ENCODE measurements at places on chromosomes 2 and 18.
A peak's percentile ranks its signal among the peaks of the same experiment; 100 is the strongest.

DNA sequence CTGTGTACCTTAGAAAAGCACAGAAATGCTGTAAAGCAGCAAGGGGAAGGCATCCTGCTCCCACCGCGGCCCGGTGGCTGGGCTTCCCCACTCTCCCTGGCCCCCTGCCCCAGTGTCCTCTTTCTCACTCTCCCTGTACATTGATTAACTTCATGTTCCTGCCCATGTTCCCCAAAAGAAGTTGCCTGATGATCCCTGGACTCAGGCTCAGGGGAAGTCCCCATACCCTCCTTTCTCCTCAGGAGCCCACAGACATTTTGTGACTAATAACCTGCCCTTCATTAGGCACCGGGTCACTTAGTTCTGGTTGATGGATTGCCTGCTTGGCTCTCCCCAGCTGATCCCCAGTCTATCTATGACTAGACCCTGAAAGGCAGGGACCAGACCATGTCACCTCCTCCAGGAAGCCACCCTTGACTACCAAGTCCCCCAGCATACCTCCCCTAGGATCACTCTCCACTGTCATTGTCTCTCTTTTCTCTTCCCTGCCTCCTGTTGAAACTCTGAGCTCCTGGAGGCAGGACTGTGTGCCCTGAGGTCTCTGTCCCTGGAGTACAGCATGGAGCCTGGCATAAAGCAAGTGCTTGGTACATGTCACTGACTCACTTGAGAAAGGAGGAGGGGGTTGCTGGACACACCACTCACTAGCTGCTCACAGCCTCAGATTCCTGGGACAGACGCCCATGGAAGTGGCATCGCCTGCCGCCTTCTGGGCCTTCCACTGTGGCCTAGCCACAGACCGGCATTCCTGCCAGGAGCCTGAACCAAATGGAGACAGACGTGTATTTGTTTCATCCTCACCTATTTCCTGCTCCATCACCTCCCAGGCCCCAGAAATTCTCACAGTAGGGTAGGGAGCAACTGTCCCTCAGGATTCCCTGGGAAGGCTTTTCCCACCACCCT is 13.5 kb downstream of the MALL start:
- no peak for DNase-seq

DNA sequence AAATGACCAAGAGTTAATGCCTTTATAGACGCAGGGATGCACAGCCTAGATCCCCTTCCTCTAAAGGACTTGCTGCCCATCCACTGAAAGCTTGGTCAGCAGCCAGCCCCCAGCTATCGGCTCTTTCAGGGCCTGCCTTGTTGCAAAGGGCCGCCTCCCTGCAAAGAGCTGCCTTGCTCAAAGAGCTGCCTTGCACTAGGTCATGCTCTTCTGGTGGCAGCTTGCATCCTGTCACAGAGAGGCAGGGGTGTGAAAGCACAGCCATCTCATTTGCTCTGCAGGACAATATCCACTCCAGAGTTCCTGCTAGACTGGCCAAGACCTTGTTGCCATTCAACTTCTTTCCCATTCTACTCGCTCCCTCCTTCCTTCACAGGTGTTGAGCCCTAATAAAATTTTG is 137.1 kb downstream of the MCFD2 start:
- no peak for DNase-seq

- DNase-seq, result no peak
These were observed 17.0 kb downstream of the RTN4 start for GRCh38 chr2:55033076-55033742.

DNA sequence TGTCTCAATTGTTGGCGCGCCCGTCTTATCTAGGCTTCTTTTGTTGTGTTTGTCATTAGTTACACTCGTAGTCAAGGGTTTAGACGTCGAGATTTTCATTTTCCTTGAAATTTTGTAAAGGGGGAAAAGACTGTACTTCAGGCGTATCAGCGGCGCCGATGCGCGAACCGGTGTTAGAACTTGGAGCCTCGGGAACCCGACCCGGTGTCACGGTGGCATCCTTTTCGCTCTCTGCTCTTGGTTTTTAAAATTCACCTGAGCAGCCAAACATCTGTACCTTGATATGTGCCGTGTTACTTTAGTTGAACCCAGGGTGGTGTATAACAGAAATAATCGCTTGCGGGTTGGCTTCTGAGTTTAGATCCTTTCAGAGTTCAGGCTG is 643 bp downstream of the RMC1 start:
- no peak for DNase-seq

DNA sequence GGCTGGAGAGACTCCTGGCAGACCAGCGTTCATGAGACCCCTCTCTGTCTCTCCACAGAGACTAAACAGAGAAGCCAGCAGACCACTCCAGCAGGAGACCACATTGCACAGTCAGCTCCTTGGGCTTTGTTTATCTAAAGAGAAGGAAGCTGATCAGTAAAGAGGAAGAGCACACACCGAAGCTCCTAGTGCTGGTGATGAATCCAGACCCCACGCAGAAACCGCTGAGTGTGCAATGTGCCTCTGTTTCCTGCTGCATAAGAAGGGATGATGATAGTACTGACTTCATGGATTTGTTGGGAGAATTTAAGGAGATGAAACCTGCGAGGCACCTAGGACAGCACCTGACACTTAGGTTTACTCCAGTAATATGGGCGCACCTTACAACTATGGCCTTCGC is 544.1 kb upstream of the ID2 start:
- no peak for DNase-seq

DNA sequence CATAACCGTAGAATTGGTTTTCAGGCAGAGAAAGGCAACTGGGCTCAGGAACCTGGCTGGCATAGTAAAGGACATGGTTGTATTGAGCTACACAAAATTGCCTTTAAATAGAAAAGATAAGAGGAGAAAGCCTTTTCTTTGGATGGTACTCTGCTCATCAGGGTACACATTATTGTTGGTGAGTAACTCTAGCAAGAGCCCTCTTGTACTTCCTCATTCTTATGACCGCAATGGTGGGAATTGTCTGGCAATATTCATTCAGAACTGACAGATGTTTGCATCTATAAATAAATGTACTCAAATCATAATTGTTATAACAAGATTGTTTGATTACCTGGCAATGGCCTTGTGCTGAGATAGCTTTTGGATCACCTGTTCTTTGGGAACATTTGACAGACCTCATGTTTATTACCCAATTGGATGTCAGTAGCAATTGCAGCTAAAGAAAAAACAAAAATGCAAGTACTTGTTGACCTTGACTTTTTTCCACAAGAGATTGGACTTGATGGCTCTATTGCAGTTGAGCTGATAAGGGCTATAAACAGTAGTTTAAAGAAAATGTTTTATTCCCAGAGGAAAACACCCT is 43.9 kb downstream of the MEIS1 start:
- DNase-seq, result no peak

DNA sequence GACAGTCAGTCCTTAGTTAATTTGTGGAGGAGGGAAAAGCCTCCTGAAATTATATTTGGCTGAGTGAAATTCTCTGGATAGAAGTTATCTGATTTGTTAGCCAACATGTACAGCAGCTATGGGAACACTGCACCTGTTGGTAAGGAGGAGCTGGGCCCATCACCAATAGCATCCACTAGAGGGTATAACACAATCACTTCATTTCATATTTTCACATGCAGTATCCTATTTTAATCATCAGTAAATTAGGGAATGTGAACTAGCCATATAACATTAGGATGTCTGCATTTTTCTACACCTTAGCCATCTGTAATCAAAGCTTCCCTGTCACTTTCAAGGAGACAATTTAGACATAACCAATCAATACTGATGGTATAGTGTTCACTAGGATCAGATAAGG is 818.4 kb upstream of the CDH2 start:
- no peak for DNase-seq

GRCh38 chr18:58102875-58103274 is 58.8 kb downstream of the NEDD4L start:
- no peak for DNase-seq

DNA sequence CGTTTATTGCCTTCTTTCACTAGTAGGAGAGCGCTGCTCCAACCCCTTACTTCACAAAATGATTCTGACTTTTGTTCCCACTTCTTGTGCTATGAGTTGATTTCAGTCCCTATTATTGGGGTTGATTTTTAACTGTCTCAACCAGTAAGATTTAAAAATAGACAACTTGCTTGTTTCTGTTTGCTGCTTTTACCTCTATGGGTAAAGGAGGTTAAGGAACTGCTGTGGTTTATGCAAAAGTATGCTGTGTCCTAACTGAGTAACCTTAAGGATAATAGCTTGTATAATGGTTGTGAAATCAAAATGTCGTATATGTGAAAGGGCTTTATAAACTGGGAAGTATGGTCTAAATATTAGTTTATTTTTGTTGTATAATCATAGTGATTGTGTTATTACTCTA is 22.6 kb downstream of the ALMS1 start:
- DNase-seq, result no peak

- no peak for DNase-seq
These were observed 27.3 kb upstream of the NTSR2 start for GRCh38 chr2:11697103-11697871.

- DNase-seq, result no peak
These were observed 255.9 kb upstream of the SPRED2 start for GRCh38 chr2:65688141-65688886.

- DNase-seq, result no peak
These were observed 29.8 kb downstream of the BABAM2 start for GRCh38 chr2:27920148-27920885.

GRCh38 chr2:36618381-36618780 is 20.4 kb upstream of the FEZ2 start:
- no peak for DNase-seq

DNA sequence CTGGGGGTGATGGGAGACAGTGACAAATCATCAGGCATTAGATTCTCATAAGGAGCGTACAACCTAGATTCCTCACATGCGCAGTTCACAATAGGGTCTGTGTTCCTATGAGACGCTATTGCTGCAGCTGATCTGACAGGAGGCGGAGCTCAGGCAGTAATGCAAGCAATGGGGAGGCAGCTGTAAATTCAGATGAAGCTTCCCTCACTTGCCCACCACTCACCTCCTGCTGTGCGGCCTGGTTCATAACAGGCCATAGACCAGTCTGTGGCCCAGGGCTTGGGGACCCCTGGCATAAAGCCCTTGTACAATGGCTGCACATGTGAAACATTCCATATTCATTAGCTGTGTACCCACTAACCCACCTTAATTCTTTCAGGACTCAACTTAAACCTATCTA is 18.0 kb downstream of the NMUR1 start:
- DNase-seq, result no peak

- DNase-seq, result no peak
These were observed 782.8 kb downstream of the PLCL1 start for GRCh38 chr2:198587240-198587639.

DNA sequence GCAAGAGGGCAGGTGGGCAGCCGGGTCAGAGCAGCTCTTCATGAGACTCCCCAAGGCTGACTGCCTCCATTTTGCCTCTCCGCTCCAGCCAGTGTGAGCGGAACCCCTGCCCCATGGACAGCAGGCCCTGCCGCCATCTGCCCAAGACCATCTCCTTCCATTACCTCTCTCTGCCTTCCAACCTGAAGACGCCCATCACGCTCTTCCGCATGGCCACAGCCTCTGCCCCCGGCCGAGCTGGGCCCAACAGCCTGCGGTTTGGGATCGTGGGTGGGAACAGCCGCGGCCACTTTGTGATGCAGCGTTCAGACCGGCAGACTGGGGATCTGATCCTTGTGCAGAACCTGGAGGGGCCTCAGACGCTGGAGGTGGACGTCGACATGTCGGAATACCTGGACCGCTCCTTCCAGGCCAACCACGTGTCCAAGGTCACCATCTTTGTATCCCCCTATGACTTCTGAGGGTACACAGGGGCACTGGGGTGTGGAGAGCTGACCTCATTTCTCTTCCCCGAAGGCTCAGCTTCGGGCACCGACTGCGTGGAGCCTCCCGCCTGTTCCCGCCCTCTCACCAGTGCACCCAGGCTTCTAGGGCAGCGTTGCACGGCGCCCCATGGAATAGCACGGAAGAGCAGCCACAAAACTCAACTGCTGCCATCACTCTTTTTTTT is 49.0 kb downstream of the FBLN7 start:
- DNase-seq, result no peak

DNA sequence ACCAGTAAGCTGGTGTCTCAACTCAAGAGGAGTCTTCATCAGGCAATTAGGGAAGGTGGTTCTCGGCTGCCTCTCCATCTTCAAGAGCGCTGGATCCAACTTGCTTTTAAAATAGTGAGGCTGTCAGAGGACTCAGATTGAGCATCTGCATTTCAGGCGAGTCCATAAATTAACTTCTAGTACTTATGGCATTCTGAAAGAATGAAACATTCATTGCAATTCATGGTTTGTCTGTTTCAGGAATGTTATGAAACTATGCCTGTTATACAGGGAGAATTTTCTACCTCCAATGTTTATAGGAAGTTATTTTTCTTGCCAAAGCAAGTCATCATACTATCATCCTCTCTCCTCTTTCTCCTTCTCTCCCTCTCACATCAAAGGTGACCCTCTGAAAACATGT is 883.2 kb downstream of the SLC4A3 start:
- DNase-seq, result no peak

DNA sequence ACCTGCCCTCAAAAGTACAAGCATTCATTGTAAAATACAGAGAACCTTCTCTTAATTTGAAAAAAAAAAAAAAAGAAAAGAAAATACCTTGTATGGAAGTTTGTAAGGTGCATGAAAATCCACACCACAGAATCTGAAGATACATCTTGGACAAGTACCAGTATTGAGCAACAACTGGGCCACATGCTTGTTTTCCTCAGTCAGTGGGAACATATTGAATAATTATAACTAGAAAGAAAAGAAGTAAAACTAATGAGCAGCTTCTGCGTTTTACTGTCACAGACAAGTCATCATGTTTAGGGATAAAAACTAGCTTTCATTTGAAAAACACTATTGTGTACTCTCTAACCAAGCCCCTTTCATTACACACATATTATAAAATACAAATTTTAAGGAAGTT is 5.8 kb upstream of the PEX13 start:
- DNase-seq, result no peak

- no peak for DNase-seq
These were observed 3.3 kb downstream of the ST6GAL2 start for GRCh38 chr2:106882673-106883072.

- DNase-seq, result peak; percentile 44
These were observed 34.9 kb upstream of the ATP8B1 start for GRCh38 chr18:57837917-57838548.

DNA sequence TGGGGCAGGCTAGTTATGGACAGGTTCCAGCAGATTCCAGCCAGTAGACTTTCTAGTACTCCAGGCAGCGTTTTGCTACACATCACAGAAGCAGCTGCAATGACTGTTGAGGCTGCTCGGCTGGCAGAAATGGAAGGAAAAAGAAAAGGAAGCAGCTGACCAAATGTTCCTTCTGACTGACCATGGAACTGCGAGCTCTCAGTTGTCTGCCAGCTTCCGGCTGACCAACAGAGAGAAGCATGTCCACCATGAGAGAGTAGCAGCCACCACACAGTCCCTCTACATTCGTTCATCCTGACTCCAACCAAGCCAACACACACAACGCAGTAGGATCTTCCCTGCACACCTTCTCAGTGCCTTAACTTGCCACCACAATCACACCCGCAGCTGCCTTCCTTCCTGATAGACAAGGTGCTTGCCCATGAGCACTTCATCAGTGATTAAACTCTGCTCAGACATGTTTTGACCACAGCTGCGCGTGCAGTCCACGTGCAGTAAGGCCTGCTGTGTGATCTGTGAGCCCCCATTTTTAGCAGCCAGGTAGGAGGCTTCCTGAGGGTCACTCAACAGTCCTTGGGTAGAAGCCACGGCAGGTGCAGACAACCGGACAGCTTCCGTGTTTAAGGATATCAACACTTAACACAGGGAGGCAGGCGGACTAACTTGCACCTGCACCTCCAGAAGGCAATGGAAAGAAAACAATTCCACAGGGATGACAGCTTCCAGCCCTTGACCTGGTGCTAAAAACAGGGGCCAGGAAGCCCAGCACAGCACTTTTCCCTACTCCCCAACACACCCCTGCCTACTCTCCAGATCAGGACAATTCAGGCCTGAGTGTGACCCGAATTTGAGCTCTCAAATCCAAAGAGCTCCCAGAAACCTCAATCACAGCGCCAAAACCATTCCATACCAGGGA is 996 bp downstream of the TGFBRAP1 start:
- DNase-seq, result no peak

Measured in stimulated activated naive CD4-positive, alpha-beta T cell treated with Interleukin-2 at 50 U/mL for 16 hours (primary cell).